ENCODE measurements at places on chromosomes 7 and 10.

GRCh38 chr7:92809397-92809759, 27.0 kb downstream of the CDK6 start:
- no peak for DNase-seq

DNA sequence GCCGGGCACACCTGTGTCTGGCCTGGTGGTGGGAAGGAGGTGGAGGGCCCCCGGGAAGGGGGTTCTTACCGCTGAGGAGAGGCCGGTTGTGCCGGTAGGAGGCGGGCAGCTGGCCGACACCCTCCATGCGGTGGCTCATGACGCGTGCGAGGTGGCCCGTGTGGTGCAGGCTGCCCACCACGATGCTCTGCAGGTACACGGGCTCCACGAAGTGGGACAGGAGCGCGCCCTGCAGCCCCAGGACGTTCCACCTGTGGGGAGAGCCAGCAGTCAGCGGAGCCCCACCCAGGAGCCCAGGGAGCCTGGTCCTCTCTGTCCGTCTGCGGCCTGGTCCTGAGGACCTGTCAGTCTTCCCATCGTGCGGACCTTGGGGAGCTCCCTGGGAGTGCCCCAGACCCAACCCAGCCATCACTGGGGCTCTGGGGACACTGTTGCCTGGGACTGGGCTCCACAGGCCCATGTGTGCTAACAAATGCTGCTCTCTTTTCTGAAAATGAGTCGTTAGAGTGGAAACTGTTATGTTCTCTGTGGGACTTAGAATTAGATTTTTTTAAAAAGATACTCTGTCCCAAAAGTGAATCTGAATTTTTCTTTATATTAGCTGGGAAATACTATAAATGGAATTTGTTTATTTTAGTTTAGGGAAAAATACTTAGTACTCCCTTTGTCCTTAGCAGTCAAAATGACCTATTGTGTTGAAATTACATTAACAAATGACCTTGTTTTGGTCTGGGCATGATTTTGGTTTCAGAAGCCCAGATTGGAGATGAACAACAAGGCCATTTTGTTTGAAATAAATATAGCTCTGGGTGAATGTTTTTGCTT, 143.9 kb downstream of the WDR37 start:
- no peak for DNase-seq

DNA sequence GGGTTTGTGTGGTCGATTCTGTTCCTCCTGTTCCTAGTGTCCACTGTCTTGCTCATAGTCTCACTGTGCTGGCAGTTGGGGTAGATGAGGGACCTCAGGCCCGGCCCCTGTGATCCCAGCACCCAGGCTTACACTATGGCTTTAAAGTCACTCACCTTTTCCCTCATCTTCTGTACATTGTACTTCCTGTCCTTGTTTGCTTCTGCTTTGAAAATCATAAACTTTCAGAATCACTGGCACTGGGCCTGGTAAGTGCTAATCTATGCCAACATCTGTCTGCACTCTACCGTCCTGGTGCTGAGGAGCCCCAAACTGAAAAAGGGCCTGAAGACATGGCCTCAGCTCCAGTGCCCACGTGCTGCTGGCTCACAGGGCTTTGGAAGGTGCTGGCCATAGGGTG, 5.7 kb upstream of the TAS2R60 start:
- no peak for DNase-seq

DNA sequence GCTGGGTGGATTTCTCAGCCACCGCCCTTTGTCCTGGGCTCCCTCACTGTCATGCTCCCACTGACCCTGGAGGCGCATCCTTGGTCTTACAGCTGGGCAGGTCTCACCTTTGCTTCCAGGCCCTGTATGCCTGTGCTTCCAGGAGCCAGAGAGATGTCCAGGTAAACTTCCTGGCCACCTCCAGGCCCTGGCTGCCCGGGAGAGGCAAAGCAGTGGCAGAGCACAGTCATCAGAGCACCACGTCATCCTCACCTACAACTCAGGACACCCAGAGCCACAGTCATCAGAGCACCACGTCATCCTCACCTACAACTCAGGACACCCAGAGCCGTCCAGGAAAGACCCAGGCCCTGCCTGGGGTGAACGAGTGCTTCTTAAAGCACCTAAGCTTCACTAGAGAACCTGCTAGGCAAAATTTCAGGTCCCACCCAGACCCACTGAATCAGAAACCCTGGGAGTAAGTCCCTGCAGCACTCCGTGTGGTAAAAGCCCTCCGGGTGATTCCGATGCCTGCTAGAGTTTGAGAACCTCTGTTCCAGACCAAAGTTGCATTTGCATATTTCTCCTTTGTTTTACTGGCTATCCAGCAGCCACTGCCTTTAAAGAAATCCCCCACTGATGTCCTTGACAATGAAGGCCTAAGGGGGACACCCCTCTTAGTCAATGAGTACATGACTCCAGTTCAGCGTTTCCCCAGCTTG, 62.3 kb downstream of the DLG5 start:
- no peak for DNase-seq

DNA sequence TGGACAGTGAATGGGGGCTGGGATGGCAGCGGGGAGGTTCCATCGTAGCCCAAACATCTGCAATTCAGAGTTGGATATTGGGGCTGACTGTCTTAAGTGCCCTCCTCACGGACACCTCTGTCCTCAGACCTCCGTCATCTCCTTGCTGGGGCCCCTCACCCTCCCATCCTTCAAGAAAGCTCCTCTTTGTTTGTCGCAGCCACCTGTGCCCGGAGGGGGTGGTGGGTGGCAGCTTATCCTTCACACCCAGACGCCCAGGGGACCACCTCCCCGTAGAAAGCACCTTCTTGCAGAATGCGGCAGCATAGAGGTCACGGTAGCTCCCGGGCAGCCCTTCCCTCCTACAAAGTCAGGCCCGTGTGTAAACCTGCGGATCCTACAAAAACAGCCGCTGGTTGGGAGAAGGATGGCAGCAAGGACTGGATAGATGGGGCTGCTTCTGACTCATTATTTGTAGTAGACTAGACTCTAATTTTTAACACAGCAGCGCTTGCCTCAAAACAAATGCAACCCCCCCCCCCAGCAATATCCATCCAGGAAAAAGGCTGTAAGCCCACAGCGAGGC, 1.3 kb upstream of the PTPRN2 start:
- DNase-seq, result no peak

- DNase-seq, result no peak
These were observed 35.0 kb downstream of the TAF3 start for GRCh38 chr10:7853226-7853842.

DNA sequence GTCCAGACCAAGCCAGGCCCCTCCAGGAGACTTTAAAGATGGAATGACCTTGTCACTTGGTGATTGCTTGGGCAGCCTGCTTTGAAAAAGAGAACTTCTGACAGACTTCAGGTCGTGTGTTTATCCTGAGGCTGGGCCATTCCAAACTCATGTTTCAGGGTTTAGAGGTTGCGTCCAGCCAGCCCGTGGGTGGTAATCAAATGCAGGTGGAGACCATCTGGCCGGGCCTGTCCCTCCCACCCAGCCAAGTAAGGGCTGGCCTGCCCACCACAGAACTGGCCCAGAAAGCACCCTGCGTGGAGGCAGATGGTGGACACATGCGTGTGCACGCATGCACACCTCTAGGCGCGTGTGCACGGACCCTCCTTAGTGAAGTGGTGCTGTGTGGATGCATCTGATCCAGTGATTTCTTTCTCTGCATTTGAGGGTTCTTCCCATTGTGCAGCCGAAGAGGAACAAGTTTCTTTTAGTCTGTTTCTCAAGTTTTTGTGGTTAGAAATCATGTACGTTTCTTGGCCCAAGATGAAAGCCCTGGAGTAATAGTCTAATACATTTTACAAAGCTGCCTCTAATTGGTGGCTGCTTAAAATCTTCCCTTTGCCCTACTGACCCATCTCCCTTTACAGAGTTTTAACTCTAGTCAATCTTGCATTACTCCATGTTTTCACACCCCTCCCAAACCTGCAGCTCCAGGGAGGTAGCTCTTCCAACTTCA, 43.0 kb downstream of the SUFU start:
- no peak for DNase-seq

DNA sequence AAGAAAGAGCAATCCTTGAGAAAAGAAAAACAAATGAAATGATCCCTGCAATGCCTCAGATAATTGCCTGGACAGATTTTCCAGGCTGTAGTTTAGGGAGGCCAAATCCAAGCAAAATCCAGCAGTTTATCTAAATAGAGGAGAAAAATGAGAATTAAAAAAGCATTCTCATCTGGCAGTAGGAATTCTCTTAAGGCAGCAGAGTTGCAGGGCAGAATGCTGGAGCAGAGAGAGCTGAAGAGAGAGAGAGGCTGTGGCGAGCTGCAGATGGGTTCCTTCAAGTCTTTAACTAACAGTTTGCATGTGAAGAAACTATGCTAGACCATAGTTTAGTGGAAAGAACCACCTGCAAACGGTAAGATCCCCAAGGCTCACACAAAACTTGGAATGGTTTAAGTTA, 6.0 kb upstream of the LIPA start:
- DNase-seq, result no peak

GRCh38 chr10:104032144-104032775, 53.4 kb downstream of the COL17A1 start:
- no peak for DNase-seq

DNA sequence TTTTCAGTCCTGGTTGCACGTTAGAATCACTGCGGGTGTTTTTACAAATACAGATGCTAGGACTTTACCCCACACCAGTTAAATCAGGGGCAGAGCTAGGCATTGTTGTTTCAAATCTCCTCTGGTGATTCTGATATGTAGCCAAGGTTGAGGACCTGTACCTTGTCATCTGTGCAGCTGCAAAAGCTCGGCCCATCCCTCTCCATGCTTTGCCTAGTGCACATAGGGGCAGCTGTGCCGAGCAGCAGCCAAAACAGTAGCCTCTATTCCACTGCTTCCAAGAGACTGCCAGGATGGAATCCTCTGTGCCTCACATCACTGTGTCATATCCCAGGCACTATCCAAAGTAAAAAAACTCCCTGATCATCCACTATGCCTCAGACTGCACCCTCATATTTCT, 181.3 kb downstream of the CDK14 start:
- no peak for DNase-seq

GRCh38 chr10:26755443-26755903, 58.0 kb downstream of the PDSS1 start:
- DNase-seq, result no peak

- DNase-seq, result no peak
These were observed 169.8 kb downstream of the NOC3L start for GRCh38 chr10:94192974-94193373.

GRCh38 chr7:82273886-82274285, 169.7 kb downstream of the CACNA2D1 start:
- DNase-seq, result no peak

DNA sequence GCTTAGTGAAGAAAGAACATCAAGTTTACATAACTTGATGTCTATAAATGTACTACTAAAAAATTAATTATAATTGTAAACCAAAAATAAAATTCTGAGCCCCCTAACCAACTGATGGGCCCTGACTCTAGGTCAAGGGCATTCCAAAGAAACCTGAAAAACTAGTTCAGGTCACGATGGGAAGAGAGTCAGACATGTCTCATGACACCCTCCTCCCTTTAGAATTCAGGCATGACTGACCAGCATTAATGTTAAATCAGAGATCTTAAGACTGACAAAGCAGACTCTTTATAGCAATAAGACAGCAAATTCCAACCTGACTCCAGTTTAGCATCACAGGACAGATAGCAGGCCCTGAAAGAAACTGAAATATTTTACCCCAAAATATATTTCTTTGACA, 21.6 kb upstream of the OTUD1 start:
- no peak for DNase-seq

DNA sequence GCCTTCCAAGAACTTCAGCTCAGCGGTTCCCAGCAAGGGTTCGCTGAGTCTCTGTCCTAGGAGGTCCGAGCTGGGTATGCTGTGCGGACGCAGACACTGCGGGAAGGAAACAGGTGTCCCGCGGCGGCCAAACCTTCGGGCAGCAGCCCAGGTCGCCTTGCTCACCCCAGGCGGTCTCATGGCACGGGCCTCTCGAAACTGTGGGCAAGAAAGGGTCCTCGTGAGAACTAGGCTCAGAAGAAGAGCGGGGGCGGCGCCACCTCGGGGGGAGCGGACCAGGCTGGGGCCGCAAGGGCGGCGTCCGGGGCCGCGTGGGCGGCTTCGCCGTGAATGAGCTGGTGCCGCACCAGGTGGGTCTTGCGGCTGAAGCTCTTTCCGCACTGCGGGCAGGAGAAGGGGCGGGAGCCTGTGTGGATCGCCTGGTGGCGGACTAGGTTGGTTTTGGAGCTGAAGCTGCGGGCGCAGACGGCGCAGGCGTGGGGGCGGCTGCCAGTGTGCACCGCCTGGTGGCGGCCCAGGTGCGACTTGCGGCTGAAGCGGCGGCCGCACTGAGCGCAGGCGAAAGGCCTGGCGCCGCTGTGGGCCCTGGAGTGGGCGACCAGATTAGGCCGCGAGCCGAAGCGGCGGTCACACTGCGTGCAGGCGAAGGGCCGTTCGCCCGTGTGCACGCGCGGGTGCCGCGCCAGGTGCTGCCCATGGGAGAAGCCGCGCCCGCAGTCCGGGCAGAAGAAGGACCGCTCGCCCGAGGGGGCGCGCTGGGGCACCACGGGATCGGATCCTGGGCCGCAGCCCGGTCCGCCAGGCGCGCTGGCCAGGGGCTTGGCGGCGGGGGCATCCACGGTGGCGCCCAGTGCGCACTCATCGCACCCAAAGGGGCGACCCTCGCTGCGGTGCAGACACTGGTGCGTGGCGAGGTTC, 8.6 kb downstream of the ZNF467 start:
- no peak for DNase-seq
